ENCODE measurements at places on chromosomes 3 and 15.
A peak's percentile ranks its signal among the peaks of the same experiment; 100 is the strongest.

DNA sequence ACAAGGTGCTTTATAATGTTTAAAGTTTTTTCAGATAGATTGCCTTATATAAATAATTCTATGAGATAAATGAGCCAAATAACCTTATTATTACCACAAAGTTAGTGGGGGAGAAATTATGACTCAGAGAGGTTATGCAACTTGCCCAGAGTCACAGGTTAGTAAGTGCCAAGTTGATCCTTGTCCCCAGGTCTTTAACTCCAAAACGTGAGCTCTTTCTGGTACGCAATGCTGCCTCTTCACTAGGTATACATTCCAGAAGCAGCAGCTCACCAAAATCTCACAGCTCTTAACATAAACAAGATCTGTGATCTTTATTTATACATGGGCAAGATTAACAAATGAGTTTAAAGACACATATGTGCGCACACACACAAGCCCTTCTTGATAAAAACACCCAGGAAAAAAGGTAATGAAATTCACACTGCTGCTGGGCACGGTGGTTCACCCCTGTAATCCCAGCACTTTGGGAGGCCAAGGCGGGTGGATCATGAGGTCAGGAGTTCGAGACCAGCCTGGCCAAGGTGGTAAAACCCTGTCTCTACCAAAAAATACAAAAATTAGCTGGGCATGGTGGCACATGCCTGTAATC lies 59.8 kb upstream of the NR2F2 start:
- no peak for DNase-seq

DNA sequence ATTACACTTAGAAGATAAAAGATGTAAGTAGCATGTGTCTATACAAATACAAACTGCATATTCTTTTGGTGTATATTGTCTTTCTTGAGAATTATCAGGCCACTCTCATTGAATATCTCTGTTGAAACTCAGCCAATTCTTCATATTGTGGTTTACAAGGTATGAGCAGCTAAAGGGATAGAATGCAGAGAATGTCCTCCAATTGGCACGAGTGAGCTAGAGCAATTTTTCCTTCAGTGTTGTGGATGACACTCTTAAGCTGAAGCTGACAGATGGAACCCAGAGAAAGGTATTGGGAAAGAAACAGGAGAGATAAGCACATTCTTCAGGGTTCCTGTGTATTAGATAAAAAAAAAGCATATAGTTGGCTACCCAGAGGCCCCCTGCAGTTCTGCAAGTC lies 453.1 kb downstream of the EPHA3 start:
- no peak for DNase-seq

GRCh38 chr3:196287090-196287439 lies 461 bp downstream of the PCYT1A start:
- peak; percentile 18 for DNase-seq

DNA sequence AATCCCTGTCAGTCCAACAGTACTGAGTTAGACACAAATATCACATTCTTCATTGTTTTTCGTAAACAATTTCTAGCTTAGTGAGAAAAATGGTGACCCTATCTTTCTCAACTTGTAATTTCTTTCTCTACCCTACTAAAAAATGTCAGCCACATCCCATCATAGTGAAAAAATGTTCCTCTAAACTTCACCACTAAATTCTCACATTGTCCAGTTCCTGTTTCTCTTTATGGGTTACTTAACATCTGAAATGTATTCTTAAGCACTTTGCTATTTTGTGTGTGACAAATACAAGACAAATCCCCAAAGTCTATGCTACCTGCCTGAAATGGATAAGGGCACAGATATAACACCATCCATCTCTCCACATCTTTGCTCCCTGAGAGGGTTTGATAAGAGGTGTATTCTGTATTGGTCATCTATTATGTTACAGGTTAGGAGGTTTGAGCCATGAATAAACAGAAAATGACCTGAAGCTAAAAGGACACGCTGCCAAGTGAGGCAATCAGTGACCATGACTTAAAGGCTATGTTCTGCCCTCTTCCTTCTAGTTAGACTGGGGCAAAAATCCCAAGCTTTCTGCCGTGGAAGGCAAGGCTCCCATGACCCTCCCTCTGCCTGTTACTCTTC lies 118.2 kb downstream of the GADL1 start:
- DNase-seq: no peak

- DNase-seq: no peak
Observed at GRCh38 chr3:193418576-193419373, 40.2 kb upstream of the ATP13A5 start.

- DNase-seq: no peak
Observed at GRCh38 chr15:25171856-25172687, 217.3 kb downstream of the SNRPN start.

GRCh38 chr3:36991923-36992805 lies 767 bp downstream of the EPM2AIP1 start:
- DNase-seq: no peak

GRCh38 chr3:65483480-65483879 lies 555.2 kb downstream of the MAGI1 start:
- no peak for DNase-seq

GRCh38 chr3:176428552-176428951 lies 768.7 kb downstream of the TBL1XR1 start:
- DNase-seq: no peak

- no peak for DNase-seq
Observed at GRCh38 chr3:16411441-16411840, 102.1 kb downstream of the RFTN1 start.
